ENCODE measurements at places on chromosomes 1 and 21. TPM values are rescaled to one million over a fixed set of nuclear protein-coding genes. Genes with fewer than 3 reads are reported as not detected.

S100A5 gene
- polyA plus RNA-seq: not detected

SLFNL1 gene
- 0.26 TPM for polyA plus RNA-seq

MMP23B gene
- polyA plus RNA-seq: not detected

ATP1A1 gene
- 137 TPM for polyA plus RNA-seq

TDRKH gene
- polyA plus RNA-seq: 10.4 TPM

GSTM5 gene
- polyA plus RNA-seq: 13.3 TPM

RGS13 gene
- polyA plus RNA-seq: not detected

LRRC53 gene
- 1.6 TPM for polyA plus RNA-seq

C1orf94 gene
- not detected for polyA plus RNA-seq

WNT9A gene
- polyA plus RNA-seq: not detected

VHLL gene
- not detected for polyA plus RNA-seq

COG2 gene
- 17.8 TPM for polyA plus RNA-seq

TFF2 gene
- polyA plus RNA-seq: not detected

NEGR1 gene
- 22.6 TPM for polyA plus RNA-seq

BGLAP gene
- polyA plus RNA-seq: not detected

CENPS gene
- 11.4 TPM for polyA plus RNA-seq

C1QTNF12 gene
- not detected for polyA plus RNA-seq

S100A3 gene
- polyA plus RNA-seq: not detected

Measured in Purkinje cell (primary cell).